DMS79 treated with DMSO at 0.1 percent for 48 hours (cell line): ENCODE measurements at places on chromosomes 2 and 18.

DNA sequence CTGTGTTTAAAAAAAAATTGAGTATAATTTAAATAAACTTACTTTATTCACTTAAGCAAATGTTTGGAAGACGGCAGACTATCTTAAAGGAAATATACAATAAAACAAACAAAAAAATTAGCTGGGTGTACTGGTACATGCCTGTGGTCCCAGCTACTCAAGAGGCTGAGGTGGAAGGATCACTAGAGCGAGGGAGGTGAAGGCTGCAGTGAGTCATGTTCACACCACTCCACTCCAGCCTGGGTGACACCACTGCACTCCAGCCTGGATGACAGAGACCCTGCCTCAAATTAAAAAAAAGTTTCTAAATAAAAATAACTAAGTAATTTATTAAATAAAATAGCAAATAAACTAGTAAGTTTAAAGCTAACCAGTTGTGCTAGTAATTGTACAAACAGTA is 7.5 kb downstream of the PUM2 start:
- DNase-seq, result no peak

DNA sequence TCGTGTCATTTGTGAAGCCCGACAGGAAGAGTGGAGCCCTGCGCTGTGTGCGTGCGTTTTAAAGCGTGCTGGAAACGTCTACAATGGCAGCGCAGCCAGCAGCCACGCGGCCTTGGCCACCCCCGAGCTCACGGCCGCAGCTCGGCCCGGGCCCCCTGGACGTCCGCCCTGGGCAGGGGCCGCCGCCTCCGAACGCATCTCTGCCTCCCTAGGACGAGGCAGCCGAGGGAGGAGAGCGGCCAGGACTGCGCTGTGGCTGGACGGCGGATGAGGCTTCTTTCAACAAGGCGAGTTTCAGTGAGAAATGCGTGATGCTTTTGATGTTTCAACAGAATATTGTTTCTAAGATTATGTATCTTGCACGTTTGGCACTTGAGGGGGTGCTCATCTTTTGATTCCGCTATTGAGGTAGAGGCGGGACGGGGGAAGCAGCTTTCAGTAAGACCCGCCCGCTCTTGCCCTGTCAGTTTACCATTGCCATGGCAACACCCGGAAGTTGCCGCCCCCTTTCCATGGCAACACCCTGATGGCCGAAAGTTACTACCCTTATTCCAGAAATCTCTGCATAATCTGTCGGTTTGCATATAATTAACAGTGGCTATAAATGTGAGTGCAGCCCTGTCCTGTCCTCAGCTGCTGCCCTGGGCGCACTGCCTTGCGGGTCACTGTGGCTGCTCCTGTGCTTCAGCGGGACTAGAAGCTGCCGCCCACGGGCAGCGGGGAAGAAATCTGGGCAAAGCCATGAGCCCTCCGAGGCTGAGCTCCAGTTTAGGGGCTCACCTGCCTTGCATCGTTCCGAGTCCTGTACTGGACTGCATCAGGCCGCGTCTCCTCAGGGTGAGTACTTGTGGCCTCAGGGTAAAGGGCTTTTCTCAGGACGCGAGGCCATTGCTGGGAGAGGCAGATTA is 38.6 kb downstream of the ADNP2 start:
- DNase-seq, result peak; percentile 48

GRCh38 chr18:71168557-71169145 is 879.8 kb downstream of the SOCS6 start:
- no peak for DNase-seq

GRCh38 chr18:8942021-8942908 is 160.2 kb upstream of the NDUFV2 start:
- no peak for DNase-seq

DNA sequence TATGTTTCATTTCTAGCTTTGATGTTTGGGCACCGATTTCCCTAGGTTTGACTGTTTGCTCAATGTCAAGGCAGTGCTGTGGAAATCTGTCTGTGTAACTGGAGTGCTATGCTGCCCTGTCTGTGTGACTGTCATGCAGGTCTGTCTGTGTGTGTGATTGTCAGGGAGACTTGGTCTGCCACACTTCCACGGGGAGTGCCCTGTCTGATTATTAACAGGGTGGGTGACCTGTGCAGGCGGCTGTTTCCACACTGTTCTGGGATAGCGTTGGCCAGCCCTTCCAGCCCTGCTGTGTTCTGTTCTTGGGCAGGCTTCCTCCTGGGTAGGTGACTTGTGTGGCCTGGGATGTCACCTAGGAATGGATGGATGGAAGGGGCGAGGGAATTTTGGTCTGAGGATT is 85.3 kb downstream of the FHOD3 start:
- DNase-seq, result no peak
